Activated naive CD8-positive, alpha-beta T cell treated with anti-CD3 and anti-CD28 coated beads, Interleukin-2, amount 50 U/mL, for 24 hours (primary cell): ENCODE measurements at places on chromosomes 2 and 18.
A peak's percentile ranks its signal among the peaks of the same experiment; 100 is the strongest.

- DNase-seq, result peak; percentile 62
These were observed 124.2 kb downstream of the NFATC1 start for GRCh38 chr18:79519751-79520477.

DNA sequence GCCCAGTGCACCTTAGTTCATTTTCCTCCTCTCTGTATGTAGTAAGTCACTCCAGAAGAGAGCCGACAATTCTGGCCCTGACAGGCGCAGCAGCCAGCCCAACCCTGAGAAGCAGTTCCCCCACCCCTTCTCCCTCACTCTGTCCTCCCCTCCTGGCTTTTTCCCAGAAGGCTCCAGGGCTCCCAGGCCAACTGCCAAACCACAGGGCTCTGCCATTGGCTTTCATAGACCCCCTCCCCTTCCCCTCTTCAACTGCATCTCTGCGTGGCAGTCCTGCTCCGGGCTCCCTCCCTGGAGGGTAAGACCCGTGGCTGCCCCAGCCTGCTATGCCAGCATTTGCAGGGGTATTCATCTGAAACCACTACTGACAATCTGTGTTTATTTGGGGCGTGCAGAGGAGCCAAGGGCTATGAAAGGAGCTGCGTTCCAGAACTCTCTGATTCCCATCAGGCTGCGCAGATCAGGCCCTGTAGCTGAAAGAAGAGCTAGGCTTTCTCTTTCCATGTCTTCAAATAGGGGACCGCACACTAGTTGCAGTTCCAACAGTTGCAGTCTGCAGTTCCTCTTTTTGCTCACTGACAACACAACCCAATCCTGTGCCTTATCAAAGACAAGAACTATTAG lies 388.6 kb upstream of the TNP1 start:
- DNase-seq, result no peak

DNA sequence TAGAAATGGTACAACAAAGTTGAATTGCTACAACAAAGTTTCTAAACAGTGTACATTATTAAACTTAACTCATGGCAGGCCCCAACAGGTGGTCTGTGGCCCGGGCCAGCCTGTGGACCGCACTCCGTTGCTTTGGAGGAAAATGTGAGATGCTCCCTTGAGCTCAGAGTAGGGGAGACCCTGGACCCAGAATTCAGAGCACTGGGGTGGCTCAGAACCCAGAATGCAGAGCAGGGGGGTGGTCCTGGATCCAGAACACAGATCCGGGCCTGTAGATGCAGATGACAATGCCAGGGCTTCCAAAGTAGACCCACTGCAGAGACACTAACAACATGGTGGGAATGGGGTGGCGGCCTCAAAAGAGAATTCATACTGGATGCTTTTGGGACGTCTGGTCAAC lies 311.0 kb downstream of the NDUFA10 start:
- no peak for DNase-seq

DNA sequence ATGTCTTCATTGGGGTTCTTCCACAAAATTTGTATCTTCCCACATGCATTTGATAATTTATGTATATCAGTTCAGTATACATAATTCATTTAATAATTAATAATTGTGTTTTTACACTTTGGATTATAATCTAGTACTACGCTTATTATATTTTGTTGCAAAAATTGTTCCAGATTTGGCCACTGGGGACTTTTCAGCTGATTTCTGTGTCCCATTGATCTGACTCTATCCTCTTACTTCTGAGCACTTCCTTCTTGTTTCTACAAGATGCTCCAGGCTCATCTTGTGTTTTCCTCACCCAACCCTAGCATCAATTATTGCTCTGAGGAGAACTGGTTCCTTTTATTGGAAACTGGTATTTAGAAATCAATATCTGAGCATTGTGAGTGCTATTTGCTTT lies 215.3 kb upstream of the CDH19 start:
- DNase-seq, result no peak

GRCh38 chr18:286515-287310 lies 18.9 kb upstream of the THOC1 start:
- no peak for DNase-seq

- DNase-seq, result no peak
These were observed 48.0 kb downstream of the TRABD2A start for GRCh38 chr2:84832772-84833461.

GRCh38 chr2:176293334-176293733 lies 24.1 kb downstream of the MTX2 start:
- DNase-seq, result no peak
